GM12864 (cell line): ENCODE measurements at places on chromosomes 5 and 9.

GRCh38 chr9:35538361-35539234 lies 48.7 kb downstream of the RUSC2 start:
- no peak for DNase-seq

- no peak for DNase-seq
Observed at GRCh38 chr9:95620314-95620713, 103.5 kb upstream of the PTCH1 start.

DNA sequence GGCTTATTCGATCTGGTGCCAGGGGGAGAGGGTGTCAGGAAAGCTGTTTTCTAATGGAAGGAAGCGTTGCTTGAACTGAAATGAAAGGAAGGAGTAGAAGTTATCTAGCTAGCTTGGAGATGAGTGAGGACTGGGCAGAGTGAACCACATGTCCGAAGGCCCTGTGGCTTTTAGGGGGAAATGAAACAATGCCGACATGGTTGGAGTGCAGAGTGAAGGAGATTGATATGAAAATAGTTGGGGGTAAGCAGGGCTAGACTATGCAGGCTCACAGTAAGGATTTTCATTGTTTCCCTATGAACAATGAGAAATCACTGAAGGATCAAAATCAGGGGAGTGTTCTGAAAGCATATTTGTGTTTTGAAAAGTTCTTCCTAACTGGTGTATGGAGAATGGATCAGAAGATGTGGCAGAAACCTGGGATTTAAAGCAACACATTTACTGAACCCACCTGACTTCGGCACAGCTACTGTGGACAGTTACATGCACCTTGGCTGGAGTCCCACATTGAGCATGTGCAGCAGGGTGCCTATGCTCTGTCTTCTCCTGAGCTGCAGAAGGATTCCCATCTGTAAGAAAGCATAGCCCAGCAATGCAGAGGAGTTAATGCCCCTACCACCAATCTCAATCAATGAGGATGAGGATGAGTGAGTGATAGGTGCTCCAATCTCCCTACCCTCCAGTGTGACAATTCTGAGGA lies 144.4 kb upstream of the TBCA start:
- no peak for DNase-seq

DNA sequence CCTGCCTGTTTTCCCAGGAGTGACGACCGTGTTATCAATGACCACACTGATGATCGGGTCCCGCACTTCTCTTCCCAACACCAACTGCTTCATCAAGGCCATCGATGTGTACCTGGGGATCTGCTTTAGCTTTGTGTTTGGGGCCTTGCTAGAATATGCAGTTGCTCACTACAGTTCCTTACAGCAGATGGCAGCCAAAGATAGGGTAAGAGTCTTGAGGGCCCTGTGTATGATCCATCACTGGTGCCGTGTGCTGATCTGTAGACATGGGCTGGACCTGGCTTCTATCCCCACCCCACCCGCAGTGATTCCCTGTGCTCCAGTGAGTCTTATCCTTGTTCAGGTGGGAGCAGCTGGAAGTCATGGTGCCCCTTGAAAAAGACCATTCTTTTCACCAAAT lies 26.0 kb downstream of the GABRP start:
- DNase-seq = peak; percentile 7

DNA sequence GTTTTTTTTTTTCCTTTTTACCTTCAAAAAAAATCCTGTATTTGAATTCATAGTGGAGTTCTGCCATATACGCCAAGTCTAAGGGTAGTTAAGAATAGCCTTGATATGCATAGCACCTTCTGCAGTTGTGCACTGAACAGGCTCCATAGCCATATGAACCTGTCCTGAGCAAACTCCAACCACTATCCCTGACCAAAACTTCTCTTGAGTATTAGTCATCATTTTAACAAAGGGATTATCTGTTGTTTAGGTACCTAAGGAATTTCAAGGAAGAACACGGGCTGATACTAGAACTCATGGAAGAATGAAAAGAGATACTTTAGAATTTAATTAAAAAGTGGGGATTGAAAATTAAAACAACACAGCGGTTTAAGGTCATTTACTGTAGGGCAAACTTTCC lies 1.9 kb upstream of the FBXO38 start:
- no peak for DNase-seq

GRCh38 chr5:73443829-73444498 lies 4.6 kb downstream of the FOXD1 start:
- no peak for DNase-seq

GRCh38 chr5:135398855-135399793 lies at the start of gene MACROH2A1:
MACROH2A1 (minus strand) TSS chr5:135399231; CDS start chr5:135389093, 10,138 bp downstream.
- peak; percentile 50 for DNase-seq

- peak; percentile 10 for DNase-seq
Observed at GRCh38 chr9:16030528-16031185, 477.8 kb downstream of the CCDC171 start.

DNA sequence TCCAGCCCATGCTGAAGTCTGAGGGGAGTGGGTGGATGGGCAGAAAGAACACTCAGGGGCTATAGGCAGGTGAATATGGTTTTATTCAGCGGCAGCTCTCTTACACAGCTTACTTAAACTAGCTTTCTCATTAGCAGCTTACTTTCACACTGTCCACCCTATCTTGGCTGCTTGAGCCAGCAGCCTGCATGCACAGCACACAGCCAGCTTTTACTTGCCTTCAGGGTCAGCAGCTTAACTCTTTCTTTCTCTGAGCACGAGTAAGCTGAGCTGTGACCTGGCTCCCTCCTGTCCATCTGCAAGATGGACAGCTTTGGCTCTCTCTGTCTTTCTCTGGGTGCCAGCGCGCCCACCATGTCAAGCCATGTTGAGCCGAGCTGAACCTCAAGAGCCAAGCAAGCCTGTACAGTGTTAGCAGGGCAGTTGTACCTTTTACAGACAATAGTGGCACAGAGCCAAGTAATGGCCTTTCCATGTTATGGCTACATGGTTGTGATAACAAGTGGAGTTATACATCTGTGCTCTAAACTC lies 1054.9 kb downstream of the PTPRD start:
- DNase-seq = no peak

- DNase-seq = no peak
Observed at GRCh38 chr5:25090275-25090674, 445.5 kb upstream of the CDH10 start.

DNA sequence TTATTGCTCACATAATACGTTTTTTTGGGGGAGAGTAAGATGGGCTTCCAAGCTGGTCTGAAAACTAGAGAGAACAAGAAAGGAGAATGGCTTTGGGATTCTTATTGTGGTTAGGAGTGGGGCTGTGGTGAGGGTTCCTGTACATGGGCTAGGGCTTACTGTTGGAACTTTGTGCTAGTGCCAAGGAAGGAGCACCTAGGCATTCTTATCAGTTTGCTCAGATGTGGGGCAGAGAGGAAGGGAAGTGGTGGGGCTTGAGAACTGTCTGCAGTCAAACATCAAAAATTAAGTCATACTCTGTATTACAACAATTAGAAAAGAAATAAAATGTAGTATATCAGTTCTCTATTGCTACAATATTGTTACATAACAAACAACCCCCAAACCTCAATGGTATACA lies 4.0 kb upstream of the THBS4 start:
- no peak for DNase-seq
